ENCODE measurements at places on chromosomes 12 and 14.

- no peak for DNase-seq
Measured at GRCh38 chr14:21352587-21352986, 31.2 kb downstream of the SUPT16H start.

DNA sequence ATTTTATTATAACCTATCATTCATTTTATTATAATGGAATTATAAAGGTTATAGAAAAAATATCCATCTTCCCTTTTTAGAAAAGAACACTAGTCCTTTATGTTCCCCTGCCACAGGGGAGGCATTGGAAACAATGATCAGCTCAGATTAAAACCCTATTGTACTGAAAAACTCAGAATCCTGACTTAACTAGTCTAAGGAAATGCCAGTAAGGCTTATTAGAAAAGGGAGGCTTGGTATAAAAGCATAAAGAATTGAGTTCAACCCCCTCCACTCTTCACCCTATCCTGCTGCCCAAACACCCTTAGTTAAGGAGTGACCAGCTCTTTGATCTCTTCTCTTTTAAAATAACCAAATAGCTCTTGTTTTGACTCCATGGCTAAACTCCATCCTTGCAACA is 36.0 kb downstream of the PUS7L start:
- DNase-seq = no peak

- DNase-seq = no peak
Measured at GRCh38 chr12:112482733-112483132, 64.0 kb downstream of the PTPN11 start.

DNA sequence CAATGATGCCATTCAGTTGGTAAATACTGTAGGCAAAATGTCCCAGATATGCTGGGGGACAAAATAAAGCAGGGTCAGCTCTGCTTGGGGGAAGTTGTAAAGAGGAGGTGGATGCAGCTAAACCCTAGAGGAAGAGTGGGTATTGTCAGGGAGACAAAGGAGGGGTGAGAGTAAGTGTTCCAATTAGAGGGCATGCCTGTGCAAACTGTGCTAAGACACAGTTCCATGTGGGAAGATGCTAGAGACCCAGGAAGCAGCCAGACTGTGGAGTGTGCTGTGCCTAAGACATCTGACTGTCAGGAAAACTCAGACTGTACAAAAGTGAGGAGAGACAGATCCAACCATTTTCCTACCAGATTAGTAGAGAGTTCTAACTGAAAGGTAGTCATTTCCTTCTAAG is 474.3 kb downstream of the ATP23 start:
- no peak for DNase-seq

DNA sequence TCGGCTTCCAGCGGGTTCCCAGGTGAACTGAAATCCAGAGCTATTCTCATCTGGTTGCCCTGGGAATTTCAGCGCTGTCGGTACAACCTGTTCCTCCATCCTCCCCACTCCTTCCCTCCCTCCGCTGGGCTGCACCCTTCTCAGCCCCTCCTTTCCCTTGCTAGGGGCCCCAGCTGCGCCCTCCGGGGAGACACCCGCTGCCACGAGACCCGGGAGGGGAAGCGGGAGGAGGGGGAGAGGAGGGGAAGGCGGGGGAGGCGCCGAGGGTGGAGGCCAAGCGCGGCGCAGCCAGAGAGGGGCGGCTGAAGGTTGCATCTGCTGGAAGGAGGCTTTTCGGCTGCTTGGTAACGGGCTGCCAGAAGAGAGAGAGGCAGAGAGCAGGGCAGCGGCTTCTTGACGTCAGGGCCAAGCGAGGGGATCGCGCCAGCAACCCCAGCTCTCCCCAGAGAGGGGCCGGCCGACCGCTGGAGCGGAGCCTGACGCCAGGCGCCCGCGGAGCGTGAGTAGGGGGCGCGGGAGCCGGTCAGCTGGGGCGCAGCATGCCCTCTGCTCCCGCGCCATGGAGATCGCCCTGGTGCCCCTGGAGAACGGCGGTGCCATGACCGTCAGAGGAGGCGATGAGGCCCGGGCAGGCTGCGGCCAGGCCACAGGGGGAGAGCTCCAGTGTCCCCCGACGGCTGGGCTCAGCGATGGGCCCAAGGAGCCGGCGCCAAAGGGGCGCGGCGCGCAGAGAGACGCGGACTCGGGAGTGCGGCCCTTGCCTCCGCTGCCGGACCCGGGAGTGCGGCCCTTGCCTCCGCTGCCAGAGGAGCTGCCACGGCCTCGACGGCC is at the start of gene KCNA5:
Gene KCNA5 (plus strand): TSS at position 291 of the 831 bp plus-strand sequence. CDS start 269 bp downstream, at position 560.
- DNase-seq = no peak

DNA sequence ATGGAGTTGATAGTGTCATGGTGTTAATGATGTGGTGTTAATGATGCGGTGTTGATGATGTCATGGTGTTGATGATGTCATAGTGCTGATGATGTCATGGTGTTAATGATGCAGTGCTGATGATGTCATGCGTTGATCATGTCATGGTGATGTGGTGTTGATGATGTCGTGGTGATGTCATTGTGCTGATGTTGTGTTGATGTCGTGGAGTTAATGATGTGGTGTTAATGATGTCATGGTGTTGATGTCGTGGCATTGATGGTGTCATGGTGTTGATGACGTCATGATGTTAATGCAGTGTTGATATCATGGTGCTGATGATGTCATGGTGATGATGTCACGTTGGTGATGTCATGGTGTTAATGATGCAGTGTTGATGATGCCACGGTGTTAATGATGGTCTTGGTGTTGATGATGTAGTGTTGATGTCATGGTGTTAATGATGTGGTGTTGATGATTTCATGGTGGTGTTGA is 49.1 kb upstream of the RIMBP2 start:
- peak; percentile 24 for DNase-seq

DNA sequence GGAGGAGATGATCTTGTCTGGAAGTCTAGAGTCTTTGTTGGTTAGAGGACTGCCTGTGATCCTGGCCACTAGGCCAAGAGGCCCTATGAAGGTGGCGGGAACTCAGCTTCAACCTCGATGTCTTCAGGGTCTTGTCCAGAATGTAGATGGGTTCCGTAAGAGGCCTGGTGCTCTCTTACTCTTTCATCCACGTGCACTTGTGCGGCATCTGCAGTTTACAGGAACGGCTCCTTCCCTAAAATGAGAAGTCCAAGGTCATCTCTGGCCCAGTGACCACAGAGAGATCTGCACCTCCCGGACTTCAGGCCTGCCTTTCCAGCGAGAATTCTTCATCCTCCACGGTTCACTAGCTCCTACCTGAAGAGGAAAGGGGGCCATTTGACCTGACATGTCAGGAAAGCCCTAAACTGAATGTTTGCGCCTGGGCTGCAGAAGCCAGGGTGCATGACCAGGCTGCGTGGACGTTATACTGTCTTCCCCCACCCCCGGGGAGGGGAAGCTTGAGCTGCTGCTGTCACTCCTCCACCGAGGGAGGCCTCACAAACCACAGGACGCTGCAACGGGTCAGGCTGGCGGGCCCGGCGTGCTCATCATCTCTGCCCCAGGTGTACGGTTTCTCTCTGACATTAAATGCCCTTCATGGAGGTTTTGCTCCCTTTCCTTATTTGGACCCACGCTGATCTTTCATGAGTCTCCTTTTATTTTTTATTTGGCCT is 17.7 kb downstream of the WNT5B start:
- no peak for DNase-seq

GRCh38 chr12:54328595-54329337 is 3.8 kb downstream of the COPZ1 start:
- DNase-seq = no peak

DNA sequence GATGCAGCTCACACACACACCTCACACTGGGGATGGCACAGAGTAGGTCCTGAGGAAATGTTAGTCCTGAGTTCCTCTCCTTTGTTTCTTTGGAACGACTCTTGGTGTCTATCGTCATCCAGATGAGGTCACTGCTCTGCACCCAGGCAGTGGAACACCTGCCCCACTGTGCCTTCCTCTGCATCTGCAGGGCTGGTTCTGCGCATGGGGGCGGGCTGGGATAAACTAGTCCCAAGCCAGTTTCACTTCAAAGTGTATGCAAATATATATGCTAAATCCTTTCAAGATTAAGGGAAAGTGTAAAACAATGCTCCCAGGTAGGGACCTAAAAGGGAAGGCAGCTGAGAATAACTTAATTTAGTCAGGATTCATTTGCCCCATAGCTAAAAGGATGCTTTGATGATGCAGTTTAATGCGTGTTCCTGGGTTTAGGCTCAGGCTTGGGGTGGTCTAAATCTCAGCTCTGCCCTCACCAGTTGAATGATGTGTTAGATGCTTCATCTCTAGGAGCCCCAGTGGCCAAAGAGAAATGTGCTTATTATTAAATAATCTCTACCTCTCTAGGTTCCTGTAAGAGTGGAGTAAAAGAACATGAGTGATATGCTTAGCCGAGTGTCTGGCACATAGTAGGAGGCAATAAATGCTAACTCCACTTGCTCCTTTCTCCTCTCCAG is 47.1 kb upstream of the OVCH1 start:
- no peak for DNase-seq

DNA sequence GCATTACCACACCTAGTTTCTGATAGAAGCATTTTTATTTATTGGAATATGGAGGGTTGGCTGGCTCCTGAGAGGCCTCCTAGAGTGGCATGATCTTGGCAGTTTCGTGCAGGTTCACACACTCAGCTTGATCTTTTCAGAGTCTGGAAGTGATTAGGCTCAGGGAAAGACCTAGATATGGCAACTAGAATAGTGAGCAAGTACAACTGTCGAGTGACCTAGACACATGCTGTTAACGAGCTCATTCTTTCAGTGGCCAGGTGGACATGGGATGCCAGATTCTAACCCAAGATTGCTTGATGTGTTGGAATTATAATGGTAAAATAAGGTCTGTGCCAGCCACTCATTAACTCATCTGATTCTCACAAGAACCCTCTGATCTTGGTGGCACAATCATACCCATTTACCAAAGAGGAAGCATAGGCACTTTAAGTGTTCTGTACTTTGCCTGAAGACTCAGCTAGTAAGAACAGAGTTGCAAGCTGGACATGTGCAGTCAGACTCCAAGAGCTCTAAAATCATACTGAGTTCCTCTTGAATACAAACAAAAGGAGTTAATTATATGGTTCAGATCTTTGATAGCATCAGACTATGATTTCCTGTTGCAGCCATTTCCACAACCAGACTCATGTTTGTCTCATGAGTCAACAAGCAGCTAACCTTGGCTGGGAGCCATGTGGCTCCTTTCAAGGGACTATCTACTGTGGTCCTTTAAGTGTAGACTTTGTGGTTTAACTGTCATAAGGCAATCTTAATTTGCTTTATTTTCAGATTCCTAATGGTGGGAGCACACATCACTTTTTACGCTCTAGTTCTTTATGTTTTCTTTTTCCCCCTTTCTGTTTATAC is 144.2 kb downstream of the PLEKHA5 start:
- peak; percentile 79 for DNase-seq

- DNase-seq = no peak
Measured at GRCh38 chr14:35243956-35244355, 48.2 kb upstream of the PSMA6 start.

GRCh38 chr14:94173471-94173884 is 644 bp upstream of the PPP4R4 start:
- peak; percentile 69 for DNase-seq

- no peak for DNase-seq
Measured at GRCh38 chr12:56126732-56127239, 1.3 kb upstream of the ESYT1 start.

GRCh38 chr14:21748869-21749303 is 75.3 kb upstream of the OR4E1 start:
- DNase-seq = peak; percentile 82

GRCh38 chr12:5242440-5242839 is 189.5 kb upstream of the NTF3 start:
- DNase-seq = no peak
